ENCODE measurements at places on chromosomes 16 and 17.

- no peak for DNase-seq
Observed at GRCh38 chr17:13194887-13195286, 177.1 kb upstream of the ELAC2 start.

DNA sequence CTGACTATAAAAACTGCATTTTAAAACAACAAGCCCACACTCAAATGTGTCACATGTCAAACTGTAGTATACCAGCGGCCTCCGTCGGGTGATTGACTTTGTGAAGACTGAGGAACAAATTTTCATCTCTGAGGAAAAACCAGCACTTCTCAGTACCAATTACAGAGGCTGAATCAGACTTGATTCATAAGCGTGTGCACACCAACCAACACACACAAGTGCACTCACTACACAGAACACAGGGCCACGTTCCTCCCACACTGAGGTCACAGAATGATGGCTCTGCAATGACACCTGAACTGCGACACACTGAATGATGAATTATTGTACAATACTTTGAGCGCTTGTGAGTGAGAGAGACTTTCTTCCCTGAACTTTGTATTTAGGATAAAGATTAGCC is 29.6 kb downstream of the XPO6 start:
- DNase-seq: no peak

GRCh38 chr17:75518201-75518600 is 1.9 kb downstream of the TSEN54 start:
- no peak for DNase-seq

GRCh38 chr17:8362651-8363332 is 13.7 kb downstream of the KRABD2 start:
- DNase-seq: no peak

DNA sequence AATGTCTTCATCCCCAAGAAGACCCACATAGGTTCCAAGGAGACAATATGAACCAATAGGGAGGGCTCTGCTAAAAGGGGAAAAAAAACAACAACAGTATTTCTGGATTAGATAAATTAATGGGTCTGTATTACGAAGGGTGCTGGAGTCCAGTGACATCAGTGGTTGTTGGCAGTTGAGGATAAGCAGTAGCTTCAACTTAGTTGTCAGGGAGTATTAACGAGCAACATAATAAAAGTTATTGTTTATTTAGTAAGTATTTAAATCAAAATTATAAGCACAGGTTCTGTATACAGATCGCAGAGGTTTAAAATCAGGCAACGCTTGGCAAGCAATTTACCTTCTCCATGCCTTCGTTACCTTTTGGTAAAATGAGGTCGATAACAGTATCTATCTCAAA is 7.6 kb upstream of the CACNG4 start:
- no peak for DNase-seq

DNA sequence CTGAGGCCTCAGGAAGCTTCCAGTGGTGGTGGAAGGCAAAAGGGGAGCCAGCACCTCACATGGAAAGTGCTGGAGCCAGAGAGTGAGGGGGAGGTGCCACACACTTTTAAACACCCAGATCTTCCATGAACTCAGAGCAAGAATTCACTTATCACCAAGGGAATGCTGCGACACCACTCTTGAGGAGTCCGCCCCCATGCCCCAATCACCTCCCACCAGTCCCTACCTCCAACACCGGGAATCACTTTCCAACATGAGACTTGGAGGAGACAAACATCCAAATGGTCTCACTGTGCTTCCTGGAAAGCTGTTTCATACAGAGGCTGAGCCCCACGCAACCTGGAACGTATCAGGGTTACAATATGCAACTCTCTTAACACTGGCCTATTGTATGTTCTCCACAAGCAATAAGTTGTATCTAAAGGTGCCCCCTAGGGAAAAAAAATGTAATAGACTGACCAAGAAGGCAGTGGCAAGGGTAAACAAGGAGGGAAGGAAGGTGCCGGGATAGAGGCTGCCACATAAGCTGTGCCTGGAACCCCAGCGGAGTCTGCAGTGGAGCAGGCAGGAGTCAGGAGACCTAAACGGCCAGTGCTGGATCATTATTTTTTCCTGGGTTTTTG is 106.7 kb upstream of the FOXF1 start:
- no peak for DNase-seq

DNA sequence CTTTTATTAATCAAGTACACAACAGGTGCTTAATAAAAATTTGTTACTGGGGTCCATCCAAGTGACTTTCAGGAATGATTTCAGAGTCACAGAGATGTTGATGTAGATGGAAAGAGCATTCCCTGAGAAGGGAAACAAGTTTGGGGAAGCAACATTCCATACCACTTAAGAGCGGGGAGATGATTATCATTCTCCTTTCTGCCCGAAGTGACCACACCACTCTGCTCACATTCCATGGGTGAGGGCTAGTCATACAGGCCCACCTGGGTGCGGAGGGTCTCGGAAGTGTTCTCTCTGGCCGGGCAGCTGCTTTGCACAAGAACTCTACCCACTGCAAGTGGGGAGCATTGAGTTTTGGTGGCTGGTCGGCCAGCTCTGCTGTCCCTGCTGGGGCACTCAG is 231.4 kb downstream of the SNX29 start:
- DNase-seq: no peak

DNA sequence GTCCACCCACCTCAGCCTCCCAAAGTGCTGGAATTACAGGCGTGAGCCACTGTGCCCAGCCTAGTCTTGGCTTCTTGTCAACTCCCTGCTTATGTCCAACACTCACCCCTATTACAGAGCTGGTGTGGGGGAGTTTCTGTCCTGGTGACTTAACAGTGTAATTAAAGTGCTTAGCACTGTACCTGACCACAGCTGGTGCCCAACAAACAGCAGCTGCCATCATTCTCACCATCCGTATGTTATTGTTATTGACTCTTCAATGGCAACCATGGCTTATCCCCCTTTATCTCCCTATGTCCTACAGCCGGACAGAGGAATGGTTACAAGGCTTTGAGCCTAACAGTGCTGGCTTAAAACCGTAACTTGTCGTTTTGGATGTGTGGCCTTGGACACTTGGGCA is 17.0 kb upstream of the BRCA1 start:
- DNase-seq: no peak

GRCh38 chr16:31711344-31711845 is 162.2 kb upstream of the ZNF267 start:
- no peak for DNase-seq

DNA sequence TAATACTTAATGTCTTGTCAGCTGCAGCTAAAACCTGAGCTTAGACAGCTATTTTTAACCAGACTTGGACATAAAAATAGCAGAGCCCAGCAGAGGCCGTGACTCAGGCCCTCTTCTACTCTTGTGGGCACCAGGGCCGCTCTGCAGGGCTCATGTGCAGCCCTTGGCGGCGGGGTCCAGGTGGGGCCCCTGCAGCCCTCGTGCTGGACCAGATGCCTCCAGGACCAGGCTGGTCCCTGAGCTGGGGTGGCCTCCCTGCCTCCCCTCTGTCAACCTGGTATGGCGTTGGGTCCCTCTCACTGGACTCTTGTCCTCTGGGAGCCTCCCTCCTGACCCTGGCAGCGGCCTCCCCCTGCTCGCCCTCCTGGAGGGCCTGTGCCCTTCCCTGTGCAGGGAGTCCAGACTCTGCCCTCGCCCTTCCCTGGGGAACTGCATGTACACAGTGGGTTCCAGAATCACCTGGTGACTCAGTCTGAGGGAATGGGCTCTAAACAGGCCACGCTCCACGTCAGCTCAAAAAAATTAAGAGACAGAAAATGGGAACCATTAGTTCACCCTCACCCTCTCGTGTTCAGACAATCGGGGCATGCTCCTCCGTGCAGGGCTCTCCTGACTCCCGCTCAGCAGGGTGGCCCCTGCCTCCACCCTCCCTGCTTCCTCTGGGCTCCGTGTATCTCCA is 9.7 kb downstream of the CDK5R1 start:
- no peak for DNase-seq

DNA sequence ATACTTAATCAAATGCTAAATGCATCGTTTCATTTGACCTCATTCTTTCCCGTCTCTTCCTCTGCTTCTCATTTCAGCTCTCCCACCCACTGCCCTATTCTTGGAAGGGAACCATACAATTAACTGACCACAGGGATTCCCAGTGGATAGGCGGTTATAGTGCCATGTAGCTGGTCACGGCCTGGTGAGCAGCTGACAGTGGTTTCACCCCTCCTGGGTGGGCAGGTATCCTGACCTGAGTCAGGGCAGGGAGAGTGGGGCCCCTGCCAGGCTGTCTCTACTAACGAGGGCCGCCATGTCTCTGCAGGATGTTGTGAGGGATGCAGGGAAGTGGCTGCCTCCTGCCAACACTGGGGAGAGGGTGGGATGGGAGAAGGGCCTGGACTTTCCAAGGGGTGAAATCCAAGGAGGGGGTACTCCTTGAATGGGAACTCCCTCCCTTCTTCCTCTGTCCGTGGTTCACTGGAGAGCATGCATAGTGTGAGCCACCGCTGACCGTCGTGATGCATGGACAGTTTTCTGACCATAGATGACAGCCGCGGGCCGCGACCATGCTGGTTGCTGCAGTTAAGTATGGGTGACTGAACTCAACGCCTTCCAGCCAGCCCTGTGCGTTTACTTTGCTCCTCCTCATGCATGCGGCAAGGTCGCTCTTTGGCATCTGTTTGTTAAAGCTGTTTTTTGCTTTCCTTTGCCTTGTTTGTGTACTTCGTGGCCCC is 95.9 kb downstream of the RPTOR start:
- DNase-seq: no peak

DNA sequence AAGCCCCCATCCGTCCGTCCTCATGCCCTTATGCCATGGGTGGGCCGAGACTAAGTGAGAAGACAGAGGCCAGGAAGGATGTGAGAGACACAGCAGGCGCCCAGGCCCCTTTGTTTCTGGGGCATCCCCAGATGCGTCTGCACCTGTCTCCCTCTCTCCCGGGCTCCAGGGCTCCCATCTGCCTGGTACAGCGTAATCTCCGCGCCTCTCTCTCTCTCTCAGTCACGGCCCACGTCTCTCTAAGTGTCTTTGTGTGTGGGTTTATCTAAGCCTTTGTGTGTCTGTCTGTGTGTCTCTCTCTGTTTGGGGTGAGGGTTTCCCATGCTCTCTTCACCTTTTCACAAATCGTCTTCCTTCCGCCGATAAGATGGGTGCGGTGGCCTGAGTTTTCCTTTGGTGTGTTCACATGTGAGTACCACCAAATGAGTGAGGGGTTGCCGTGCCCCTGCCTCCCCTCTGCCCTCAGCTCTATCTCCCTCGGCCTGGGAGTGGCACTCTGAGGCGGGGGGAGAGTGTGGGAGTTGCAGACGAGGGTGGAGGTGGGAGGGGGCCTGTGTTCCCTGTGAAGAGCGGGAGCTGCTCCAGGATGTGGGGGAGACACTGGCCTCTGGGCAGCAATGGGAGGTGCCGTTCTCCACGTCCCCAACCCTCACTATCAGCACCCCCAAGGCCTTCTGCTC is 25.8 kb upstream of the ABCC3 start:
- DNase-seq: no peak

- no peak for DNase-seq
Observed at GRCh38 chr16:84053237-84053636, 10.6 kb upstream of the SLC38A8 start.

DNA sequence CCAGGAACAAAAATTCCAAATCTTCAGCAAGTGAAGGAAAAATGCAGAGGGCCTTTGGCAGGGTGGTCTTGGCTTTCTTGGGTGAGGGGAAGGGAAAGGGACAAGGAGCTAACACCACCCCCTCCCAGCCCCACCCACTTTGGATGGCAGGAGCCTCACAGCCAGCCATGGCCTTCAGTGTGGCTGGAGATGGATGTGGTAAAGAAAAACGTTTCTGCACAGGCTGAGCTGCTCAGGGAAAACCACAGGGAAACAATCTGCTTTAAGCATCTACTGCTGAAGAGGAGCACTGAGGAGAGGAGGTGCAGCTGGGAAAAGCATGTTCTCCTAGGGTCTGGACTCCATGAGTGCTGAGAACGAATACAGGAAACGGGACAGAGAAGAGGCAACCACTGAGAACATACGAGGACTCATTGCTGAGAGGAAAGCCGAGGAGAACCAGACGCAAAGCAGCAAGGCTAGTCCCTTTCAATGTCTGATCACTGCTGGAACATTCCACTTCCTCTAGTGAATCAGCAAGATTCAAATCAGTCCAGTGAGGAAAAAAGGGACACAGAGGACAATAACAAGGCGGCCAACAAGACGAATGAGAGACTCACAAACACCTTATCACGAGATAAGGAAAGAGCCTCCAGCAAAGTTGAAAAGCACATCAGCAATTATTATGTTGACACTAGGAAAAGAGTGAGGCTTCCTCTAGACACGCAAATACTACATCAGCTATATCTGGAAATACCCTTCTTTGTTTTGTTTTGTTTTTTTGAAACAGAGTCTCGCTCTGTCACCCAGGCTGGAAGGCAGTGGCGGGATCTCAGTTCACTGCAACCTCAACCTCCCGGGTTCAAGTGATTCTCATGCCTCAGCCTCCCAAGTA is 41.7 kb downstream of the ZZEF1 start:
- DNase-seq: no peak

GRCh38 chr16:81138831-81139557 is 42.8 kb upstream of the GCSH start:
- DNase-seq: no peak

DNA sequence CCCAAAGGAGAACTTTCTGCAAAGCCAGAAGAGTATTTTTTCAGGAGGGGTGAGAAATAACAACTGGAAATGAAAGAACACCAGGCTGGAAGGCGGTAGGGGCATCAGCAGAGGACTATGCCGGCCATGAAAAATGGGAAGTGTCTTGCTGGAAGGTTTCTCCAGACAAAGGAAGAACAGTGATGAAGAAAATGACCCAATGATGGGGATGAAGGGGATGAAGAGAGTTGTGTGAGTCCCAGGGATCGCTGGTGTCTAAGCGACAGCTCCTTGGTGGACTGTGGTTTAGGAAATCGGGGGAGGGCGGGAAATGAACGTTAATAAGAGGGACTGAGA is 623 bp downstream of the TTLL6 start:
- DNase-seq: no peak

DNA sequence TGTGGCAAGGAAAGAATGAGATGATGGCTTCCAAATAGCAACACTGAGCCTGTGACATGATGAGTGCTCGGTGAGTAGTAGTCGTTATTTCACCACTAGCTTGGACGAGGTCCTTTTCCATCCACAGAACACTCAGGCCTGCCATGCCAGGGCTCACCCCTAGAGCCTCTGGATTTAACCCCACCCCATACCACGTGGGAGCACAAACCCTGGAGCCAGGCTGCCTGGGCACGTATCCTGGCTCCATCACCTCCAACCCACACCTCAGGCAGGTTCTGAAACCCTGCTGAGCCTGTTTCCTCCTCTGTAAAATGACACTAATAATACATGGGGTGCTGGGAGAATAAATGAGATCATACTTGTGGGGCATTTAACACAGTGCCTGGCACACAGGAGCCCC is 192.4 kb downstream of the KATNIP start:
- DNase-seq: no peak
